Activated CD4-positive, alpha-beta T cell treated with anti-CD3 and anti-CD28 coated beads for 1 hour (primary cell): ENCODE measurements at places on chromosomes 12 and 14.

DNA sequence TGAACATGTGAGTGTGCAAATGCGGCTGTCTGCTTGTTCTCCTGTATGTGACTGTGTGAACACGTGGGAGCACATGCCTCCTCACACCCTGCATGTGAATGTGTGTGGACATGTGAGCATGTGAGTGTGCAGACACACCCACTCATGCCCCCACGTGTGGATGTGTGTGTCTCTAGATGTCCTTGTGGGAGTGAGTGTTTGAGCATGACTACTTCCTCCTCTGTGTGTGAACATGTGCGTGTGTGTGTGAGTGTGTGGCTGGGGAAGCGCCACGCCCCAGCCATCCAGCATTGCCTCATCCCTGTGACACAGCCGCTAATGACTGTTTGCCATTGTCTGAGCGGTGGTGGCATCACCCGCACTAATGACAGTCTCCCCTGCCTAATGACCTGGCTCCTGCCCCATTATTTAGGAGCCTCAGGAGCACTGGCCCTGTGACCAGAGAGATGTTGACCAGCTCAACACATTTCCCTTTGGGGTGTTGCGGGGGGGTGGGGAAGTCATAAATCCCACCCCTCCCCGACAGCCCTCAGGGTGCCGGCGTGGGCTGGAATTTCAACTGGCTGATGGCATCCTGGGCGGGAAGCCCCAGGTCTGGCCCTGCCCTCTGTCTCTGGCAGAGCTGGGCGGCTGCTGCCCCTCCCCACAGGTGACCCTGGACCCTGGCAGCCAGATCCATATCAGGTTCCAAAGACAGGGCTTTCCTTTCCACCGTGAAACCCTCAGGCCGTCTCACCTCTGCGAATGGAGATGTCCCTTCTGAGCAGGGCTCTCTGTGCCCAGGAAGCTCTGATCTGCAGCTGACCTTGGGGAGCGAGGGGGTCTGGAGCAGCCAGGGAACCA is 11.5 kb upstream of the KRT80 start:
- DNase-seq: no peak

DNA sequence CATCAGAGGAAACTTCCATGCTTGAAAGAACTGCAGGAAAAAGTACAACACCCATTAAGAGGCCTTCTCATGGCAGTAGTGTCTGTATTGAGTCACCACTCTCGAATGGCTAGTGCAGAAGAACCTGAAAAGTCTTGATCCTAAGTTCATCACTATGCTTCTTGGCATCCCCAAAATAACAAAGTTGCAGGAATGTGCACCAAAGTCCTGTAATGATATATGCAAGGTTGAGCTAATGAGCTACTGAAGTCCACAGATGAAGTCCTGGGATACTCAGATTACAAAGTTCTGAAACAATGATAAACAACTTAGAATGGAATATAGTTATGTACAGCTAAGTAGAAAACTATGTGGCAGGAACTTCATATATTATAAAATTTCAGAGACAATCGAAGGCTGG is 545.4 kb downstream of the FOXG1 start:
- DNase-seq: no peak

GRCh38 chr14:64234877-64235651 is 59.1 kb downstream of the ESR2 start:
- DNase-seq: no peak

DNA sequence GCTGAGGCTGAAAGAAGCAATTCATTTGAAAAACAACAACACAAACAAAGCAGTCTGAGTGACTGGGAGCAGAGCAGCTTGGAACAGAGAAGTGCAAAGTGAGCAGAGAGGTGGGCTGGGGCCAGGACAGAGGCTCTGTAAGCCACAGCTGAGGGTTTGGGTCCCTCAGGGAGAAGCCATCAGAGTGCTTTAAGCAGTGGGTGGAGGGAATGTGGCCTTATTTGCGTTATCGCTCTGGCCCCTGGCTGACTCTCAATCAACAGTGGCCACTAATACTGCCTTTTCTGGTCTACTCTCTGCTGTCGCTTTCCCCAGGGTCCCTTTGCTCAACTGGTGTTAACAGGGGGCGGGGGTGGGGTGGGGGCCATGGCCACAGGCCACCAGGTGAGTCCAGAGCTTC is 44.2 kb downstream of the IRF2BPL start:
- no peak for DNase-seq
